ENCODE measurements at places on chromosomes 2 and 18. TPM values are rescaled to one million over a fixed set of nuclear protein-coding genes. Genes with fewer than 3 reads are reported as not detected.

DNA sequence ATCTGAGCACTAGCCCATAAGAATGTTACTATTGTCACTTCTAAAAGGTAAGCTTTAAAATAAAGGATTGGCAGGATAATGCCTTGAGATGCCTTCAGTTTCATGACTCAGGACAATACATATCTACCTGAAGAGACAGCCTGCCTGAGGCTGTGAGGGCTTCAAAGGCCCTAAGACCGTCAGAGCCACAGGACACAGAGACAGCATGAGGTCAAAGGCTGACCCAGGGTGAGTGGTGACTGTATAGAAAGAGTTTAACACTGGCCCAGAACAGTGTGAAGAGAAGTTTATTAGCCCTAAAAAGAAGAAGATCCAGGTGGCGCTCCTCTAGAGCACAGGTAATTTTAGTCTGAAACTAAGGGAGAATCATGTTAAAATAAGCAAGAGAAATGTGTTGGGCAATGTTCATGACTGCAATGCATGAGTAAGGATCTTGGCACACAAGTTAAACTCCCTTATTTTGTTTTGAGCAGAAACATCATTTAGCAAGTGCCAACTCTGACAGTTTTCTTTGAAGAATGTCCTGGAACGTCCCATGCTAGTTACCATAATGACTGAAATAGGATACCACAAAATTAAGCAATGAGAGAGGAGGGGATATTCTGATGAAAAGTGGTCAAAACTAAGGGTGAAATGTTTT, 78.1 kb upstream of the FAM110C start:
- H3K36me3 ChIP-seq: no peaks in the 10 kb centered on the region
- H3K4me1 ChIP-seq: peaks cover 8% of the 10 kb centered on the region
- H3K27ac ChIP-seq: peak overlapping the region; percentile 56
- DNase-seq: no peak

- H3K36me3 ChIP-seq: no peaks in the 10 kb centered on the region
- H3K4me3 ChIP-seq: no peak overlapping the region
- DNase-seq: no peak
- H3K27me3 ChIP-seq: no peaks in the 10 kb centered on the region
Measured at GRCh38 chr2:182887753-182888415, 21.4 kb upstream of the FRZB start.

GRCh38 chr2:82994151-82994550, 1464.9 kb downstream of the SUCLG1 start:
- no peaks in the 10 kb centered on the region for H3K4me1 ChIP-seq
- no peak for DNase-seq
- no peaks in the 10 kb centered on the region for H3K27me3 ChIP-seq
- H3K36me3 ChIP-seq: no peaks in the 10 kb centered on the region

- no peak overlapping the region for H3K27ac ChIP-seq
- H3K36me3 ChIP-seq: no peaks in the 10 kb centered on the region
- DNase-seq: no peak
- peaks cover 3% of the 10 kb centered on the region for H3K4me1 ChIP-seq
Measured at GRCh38 chr18:5943514-5943913, 48.2 kb upstream of the TMEM200C start.

GRCh38 chr2:59044736-59045135, 803.6 kb upstream of the FANCL start:
- H3K4me1 ChIP-seq: no peaks in the 10 kb centered on the region
- no peaks in the 10 kb centered on the region for H3K27me3 ChIP-seq
- DNase-seq: no peak

DNA sequence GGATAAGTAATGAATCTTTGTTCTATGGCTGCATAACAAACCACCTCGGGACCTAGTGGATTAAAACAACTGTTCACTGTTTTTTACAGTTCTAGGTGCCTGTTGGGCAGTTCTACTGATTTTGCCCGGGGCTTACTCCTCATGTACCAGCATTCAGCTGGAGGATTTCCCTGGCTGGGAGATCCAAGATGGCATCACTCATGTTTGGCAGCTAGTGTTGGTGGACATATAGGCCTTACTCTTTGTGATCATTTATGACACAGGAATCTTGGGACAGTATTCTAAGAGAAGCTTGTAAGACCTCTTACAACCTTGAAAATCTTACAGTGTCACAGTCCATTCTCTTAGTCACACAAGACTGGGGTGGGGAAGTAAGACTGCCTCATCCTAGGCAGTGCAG, 4.6 kb downstream of the MARCHF7 start:
- peaks cover 51% of the 10 kb centered on the region for H3K4me1 ChIP-seq
- no peaks in the 10 kb centered on the region for H3K27me3 ChIP-seq
- no peak for DNase-seq
- H3K27ac ChIP-seq: no peak overlapping the region
- H3K36me3 ChIP-seq: peaks cover 31% of the 10 kb centered on the region

GRCh38 chr2:207112383-207112782, 53.4 kb downstream of the KLF7 start:
- peaks cover 26% of the 10 kb centered on the region for H3K4me1 ChIP-seq
- no peak for DNase-seq
- no peak overlapping the region for H3K27ac ChIP-seq
- no peaks in the 10 kb centered on the region for H3K27me3 ChIP-seq

- H3K27ac ChIP-seq: no peak overlapping the region
- H3K4me3 ChIP-seq: no peak overlapping the region
- no peaks in the 10 kb centered on the region for H3K36me3 ChIP-seq
- H3K4me1 ChIP-seq: peaks cover 7% of the 10 kb centered on the region
Measured at GRCh38 chr2:162149940-162150339, 2.1 kb downstream of the GCG start.

DNA sequence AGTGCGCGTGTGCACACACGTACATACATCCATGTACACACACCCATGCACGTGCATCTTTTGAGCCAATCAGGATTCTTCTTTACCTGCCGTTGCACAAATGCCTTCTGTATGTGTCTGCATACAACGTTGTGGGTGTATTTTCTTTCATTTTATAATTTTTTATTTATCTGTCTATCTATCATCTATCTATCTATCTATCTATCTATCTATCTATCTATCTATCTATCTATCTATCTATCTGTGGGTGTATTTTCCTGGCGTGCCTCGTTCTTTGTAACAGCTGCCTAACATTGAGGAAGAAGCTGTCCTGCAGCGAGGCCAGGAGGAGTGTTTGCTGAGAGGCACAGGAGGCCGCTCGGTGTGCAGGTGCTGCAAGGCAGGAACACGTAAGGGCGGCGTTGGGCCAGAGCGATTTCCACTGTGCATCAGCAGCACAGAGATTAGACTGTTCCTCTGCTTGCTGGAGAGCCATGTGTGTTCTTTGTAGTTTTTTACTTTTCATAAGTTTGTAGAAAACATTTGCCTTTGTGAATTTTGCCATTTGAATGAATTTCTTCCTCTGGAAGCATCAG, 84.4 kb downstream of the DGKD start:
- no peak overlapping the region for H3K4me3 ChIP-seq
- H3K27ac ChIP-seq: no peak overlapping the region
- H3K27me3 ChIP-seq: no peaks in the 10 kb centered on the region
- H3K4me1 ChIP-seq: peaks cover 12% of the 10 kb centered on the region
- H3K36me3 ChIP-seq: peaks cover 15% of the 10 kb centered on the region

DNA sequence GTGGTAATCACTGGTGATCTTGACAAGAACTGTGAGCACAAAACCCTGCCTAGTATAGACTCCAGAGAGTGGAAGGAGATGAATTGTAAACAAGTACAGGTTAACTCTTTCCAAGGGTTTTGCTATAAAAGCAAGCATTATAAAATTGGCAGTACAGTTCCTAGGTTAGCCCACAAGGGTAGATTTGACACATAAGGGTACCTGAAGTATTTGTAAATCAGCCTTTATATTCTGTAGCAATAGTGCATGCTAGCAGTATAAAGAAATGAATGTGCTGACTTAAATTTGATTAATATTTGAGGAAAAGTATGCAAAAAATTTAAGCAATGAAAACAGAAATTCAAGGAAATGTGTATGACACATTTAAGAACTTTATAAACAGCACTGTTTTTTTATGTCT, 42.4 kb downstream of the SP3 start:
- no peak overlapping the region for H3K4me3 ChIP-seq
- peaks cover 9% of the 10 kb centered on the region for H3K36me3 ChIP-seq
- DNase-seq: no peak
- H3K4me1 ChIP-seq: peaks cover 55% of the 10 kb centered on the region

GRCh38 chr2:189298038-189298437, 118.5 kb upstream of the COL5A2 start:
- H3K27me3 ChIP-seq: no peaks in the 10 kb centered on the region
- H3K27ac ChIP-seq: no peak overlapping the region
- no peaks in the 10 kb centered on the region for H3K36me3 ChIP-seq
- no peak overlapping the region for H3K4me3 ChIP-seq

DNA sequence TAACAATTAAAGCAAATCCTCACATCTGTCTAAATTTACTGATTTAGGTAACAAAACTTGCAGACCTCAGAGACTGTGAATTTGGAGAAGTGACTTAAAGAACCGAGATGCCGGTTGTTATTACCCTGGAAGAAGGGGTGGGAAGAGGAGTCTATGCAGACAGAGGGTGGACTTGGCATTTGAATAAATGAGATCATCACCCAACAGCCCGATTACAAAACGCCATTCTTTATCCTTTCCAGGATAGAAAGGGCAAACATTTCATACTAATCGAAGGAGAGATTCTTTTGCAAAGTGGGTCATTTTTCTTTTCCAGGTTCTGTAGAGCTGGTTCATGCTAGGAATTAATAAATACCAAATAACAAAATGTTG, 73.1 kb upstream of the TPO start:
- no peaks in the 10 kb centered on the region for H3K4me1 ChIP-seq
- no peak overlapping the region for H3K4me3 ChIP-seq
- peaks cover 26% of the 10 kb centered on the region for H3K27me3 ChIP-seq
- H3K36me3 ChIP-seq: no peaks in the 10 kb centered on the region
- no peak overlapping the region for H3K27ac ChIP-seq
- DNase-seq: no peak

GRCh38 chr2:29777161-29777560, 144.2 kb downstream of the ALK start:
- peaks cover 16% of the 10 kb centered on the region for H3K27me3 ChIP-seq
- no peak overlapping the region for H3K4me3 ChIP-seq
- H3K4me1 ChIP-seq: no peaks in the 10 kb centered on the region
- DNase-seq: no peak

GRCh38 chr18:56258178-56258577, 380.2 kb downstream of the TXNL1 start:
- no peak for DNase-seq
- H3K36me3 ChIP-seq: no peaks in the 10 kb centered on the region
- no peaks in the 10 kb centered on the region for H3K4me1 ChIP-seq
- H3K27me3 ChIP-seq: no peaks in the 10 kb centered on the region

DNA sequence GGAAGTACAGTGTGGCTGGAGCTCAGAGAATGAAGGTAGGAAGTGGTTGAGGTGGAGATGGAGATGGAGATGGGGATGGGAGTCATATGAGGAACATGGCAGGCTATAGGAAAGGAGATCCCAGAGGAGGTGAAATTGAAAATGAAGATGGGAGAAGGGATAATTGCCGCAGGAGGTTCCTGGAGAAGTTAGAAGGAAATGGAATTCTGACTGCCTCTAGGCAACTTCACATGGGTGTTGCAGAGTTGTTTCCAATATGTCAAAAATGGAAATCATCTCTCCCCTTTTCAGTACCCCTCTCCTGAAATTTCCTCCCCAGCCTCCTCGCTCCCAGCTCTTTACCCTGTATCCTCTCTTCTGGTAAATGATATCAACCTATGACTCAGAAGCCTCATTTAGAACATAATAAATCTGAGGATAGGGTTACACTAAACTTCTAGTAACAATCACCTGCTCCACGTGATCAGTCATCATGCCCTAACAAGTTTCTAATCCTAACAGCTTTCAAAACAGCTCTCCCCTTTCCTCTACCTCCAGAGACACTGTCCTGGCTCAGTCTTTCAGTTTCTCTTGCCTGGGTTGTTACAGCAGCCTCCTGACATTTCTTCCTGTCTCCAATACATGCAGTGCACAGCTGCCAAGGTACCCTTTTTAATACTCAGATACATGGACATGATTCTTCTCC, 201.9 kb upstream of the RBMS1 start:
- H3K4me1 ChIP-seq: no peaks in the 10 kb centered on the region
- DNase-seq: no peak
- H3K4me3 ChIP-seq: no peak overlapping the region
- H3K27ac ChIP-seq: no peak overlapping the region
- no peaks in the 10 kb centered on the region for H3K36me3 ChIP-seq
- H3K27me3 ChIP-seq: no peaks in the 10 kb centered on the region

GRCh38 chr2:37721201-37721560, 49.7 kb upstream of the CDC42EP3 start:
- H3K27me3 ChIP-seq: no peaks in the 10 kb centered on the region
- H3K4me1 ChIP-seq: peaks cover 5% of the 10 kb centered on the region
- no peak for DNase-seq
- H3K4me3 ChIP-seq: no peak overlapping the region

DNA sequence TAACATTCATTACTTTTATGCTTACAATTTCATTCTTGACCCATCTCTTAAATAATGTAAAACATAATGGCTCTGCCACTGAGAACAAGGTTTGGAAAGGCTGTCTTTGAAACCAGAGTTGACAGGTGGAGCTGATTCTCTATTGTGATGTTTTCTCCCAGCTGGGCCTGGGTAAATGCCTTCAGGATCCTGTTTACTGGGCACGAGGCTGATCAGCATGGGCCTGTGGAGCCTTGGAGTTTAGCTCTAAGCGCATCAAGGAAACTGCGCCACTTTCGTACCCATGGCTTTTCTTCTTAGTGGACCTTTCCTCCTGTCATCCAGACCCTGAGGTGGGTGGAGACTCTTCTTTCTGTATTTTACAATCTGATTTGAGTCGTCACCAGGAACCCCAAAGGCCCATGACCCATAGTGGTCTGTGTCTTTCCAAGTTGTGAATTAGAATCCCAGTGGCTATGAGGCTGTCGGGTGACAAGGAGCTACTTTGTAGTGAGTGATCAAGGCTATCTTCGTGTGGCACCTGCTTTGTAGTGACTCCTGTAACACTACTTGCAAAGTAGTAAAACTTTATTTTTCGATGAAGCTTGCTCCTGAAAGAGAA, 123.1 kb downstream of the LPIN1 start:
- no peak overlapping the region for H3K4me3 ChIP-seq
- peaks cover 4% of the 10 kb centered on the region for H3K4me1 ChIP-seq
- H3K36me3 ChIP-seq: no peaks in the 10 kb centered on the region

DNA sequence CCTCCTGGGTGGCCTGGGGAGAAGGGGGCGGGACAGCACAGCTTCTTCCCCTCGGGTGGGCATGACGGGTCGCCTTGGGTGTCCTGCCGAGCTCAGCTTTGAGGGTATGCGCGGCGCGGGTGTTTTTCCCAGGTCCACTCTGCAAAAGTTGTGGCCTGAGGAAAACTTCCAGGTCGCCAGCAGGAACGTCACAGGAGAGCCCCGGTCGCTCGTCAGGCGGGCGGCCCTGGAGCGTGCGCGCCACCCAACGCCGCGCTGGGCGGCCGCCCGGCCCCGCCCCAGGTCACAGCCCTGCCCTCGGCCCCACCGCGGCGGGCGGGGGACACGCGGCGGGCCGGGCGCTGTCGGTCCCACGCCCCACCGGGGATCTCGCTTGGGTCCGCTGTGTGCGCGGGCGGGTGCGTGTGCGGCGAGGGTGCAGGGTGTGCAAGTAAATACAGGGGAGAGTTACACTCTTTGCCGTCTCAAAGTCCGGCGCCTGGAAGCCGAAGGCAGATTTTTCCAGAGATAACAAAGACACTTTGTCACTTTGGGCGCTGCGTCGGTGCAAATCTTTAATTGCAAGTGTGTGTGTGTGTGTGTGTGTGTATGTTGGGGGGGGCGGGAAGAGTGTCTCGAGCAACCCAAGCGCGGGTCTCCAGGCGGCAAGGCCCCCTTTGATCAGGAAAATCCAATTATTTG, 616 bp upstream of the SP5 start:
- H3K4me1 ChIP-seq: peaks cover 6% of the 10 kb centered on the region
- H3K36me3 ChIP-seq: peaks cover 8% of the 10 kb centered on the region
- H3K27ac ChIP-seq: no peak overlapping the region
- H3K4me3 ChIP-seq: peak overlapping the region; percentile 87
- DNase-seq: no peak

The SERPINB4 gene
- total RNA-seq: not detected

The NT5C1B gene
- not detected for total RNA-seq

The RAB6C gene
- total RNA-seq: not detected

The PLEK gene
- total RNA-seq: 569 TPM

The HOXD4 gene
- total RNA-seq: not detected

The LINC00305 gene
- total RNA-seq: not detected

The SERPINB8 gene
- 15.9 TPM for total RNA-seq

The SPATA3 gene
- 0.50 TPM for total RNA-seq

Measured in natural killer cell treated with Interleukin-12 subunit alpha and Interleukin-12 subunit beta and Interleukin-15 and Interleukin-18, amount 100 ng/mL, for 72 hours (primary cell).